Heart left ventricle (tissue), 16 donors: ENCODE measurements at places on chromosomes 3 and 15. TPM values are rescaled to one million over a fixed set of nuclear protein-coding genes. Genes with fewer than 3 reads are reported as not detected.

SYNPR gene
- not detected for total RNA-seq

CHRD gene
- total RNA-seq, result 6.8 TPM

ZNF385D gene
- total RNA-seq, result 1.4 TPM

TMOD2 gene
- total RNA-seq, result 5.7 TPM

CLSTN2 gene
- 3.9 TPM for total RNA-seq

PDZRN3 gene
- total RNA-seq, result 64.8 TPM

SV2B gene
- 1.5 TPM for total RNA-seq

TUBGCP5 gene
- total RNA-seq, result 13.0 TPM

GP9 gene
- total RNA-seq, result not detected

DNA sequence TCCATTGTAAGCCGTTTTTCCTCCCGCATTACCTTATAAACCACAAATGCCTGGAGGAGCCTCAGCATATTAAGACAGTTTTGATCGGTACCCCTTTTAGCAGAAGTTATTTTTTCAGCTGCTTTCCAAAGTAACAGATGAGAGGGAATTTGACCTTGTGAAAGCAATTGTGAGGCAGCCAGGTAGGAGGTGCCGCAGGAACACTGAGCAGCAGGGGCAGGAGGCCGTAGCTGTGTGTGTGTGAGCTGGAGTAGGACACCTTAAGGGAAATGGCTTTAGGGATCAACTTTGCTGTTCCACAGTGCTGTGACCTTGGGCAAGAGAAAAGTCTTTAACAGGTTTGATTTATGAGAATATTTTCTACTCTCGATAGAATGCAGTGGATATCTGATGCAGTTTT is 482.1 kb downstream of the IL5RA start:
- H3K36me3 ChIP-seq, result no peaks in the 10 kb centered on the region
- no peak overlapping the region for H3K4me3 ChIP-seq
- no peaks in the 10 kb centered on the region for H3K4me1 ChIP-seq
- no peaks in the 10 kb centered on the region for H3K27me3 ChIP-seq

DNA sequence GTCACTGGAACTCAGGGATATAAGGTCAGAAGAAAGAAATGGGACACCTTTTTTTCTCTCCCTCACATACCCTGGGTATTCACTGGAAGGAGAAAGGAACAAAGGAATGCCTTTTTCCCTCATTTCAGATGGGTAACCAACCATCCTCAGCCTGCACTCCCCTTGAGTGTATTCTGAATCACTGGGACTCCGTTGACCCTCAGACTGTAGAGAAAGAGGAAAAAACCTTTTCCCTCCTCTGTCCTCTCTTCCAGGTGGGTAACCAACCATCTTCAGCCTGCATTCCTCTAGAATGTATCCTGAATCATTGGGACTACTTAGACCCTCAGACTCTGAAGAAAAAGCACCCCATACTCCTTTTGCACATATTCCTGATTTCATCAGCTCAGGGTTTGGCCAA is 11.4 kb downstream of the PRR20G start:
- no peak overlapping the region for H3K27ac ChIP-seq
- no peak overlapping the region for H3K4me3 ChIP-seq
- H3K36me3 ChIP-seq, result no peaks in the 10 kb centered on the region
- DNase-seq, result no peak
- no peaks in the 10 kb centered on the region for H3K27me3 ChIP-seq
- no peaks in the 10 kb centered on the region for H3K4me1 ChIP-seq

DNA sequence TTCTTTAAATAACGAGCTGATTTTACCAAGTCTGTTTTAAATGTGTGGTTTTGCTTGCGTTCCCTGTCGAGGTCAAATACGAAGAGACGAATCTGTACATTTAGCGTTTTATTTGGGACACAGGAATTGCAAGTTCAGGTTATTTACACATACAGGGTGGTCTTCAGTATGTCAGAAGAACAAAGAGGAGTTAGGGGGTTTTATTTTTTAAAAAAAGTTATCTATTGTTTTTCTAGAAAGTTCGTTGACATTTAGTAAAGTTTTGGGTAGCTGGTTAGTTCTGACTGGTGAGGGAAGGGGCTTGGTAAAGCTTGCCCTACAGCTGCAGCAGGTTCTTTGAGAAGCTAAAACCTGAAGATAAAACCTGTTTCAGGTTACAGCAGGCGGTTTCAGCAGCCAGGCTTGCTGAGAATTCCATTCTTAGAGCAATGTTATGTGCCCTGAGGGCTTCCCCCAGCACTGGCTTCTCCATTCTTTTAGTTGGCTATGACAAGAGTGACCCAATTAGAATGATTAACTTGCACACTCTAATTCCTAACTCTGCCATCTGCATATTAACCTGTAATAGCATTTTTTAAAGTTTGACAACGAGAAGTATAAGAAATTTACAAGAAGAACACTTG is 815 bp upstream of the ZNF280D start:
- peaks cover 6% of the 10 kb centered on the region for H3K4me1 ChIP-seq
- DNase-seq, result no peak
- H3K27me3 ChIP-seq, result no peaks in the 10 kb centered on the region
- H3K4me3 ChIP-seq, result peak overlapping the region; percentile 78

DNA sequence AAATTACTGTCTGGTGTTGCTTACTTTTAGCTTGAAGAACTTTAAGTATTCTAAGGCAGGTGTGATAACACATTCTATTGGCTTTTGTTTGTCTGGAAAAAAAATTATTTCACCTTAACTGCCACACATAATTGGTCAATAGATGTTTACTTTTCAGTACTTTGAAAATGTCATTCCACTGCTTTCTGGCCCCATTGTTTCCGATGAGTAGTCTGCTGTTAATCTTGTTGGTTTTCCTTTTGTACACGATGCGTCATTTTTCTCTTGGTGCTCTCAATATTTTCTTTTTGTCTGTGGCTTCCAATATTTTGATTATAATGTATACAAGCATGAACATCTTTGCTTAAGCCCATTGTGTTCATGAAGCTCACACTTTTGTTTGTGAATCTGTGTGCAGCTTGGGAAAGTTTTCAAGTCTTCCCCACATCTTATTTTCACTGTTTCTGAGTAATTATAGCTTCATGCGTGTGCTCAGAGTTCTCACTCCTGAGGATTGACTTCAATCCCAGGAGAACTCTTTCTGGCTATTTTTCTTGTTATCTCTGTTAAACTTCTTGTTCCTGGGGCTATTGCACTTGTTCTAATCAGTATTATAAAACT is 664.7 kb downstream of the IGSF11 start:
- no peak overlapping the region for H3K4me3 ChIP-seq
- no peak for DNase-seq
- no peaks in the 10 kb centered on the region for H3K27me3 ChIP-seq
- H3K27ac ChIP-seq, result no peak overlapping the region
- H3K4me1 ChIP-seq, result no peaks in the 10 kb centered on the region
- no peaks in the 10 kb centered on the region for H3K36me3 ChIP-seq

- no peak overlapping the region for H3K27ac ChIP-seq
- no peak overlapping the region for H3K4me3 ChIP-seq
- H3K4me1 ChIP-seq, result no peaks in the 10 kb centered on the region
- H3K27me3 ChIP-seq, result no peaks in the 10 kb centered on the region
- DNase-seq, result no peak
- H3K36me3 ChIP-seq, result no peaks in the 10 kb centered on the region
Measured at GRCh38 chr3:56836276-56837163, 34.8 kb upstream of the ARHGEF3 start.

GRCh38 chr3:146350852-146351251 is 99.9 kb upstream of the PLSCR4 start:
- no peaks in the 10 kb centered on the region for H3K27me3 ChIP-seq
- H3K36me3 ChIP-seq, result no peaks in the 10 kb centered on the region
- no peak overlapping the region for H3K27ac ChIP-seq

DNA sequence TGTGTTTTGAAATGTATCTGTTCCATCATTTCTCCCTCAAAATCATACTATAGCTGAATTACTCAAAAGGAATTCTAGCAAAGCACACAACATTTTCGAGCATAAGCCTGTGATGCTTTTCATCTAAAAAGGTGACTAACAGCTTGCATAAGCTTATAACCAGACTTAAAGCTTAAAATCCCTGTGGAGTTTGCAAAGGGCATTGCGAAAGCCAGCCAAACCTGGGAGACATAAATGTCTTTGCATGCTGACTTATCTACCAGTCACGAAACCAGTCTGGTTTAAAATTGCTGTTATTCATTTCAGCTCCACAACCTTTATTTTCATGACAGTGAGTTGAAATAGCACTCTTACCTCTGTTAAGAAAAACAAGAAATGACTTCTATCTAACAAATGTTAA is 35.6 kb upstream of the LIPC start:
- no peak for DNase-seq
- H3K4me1 ChIP-seq, result no peaks in the 10 kb centered on the region
- no peaks in the 10 kb centered on the region for H3K36me3 ChIP-seq
- H3K27me3 ChIP-seq, result no peaks in the 10 kb centered on the region
- no peak overlapping the region for H3K27ac ChIP-seq

GRCh38 chr3:122415104-122415744 is 638 bp downstream of the WDR5B start:
- H3K27me3 ChIP-seq, result no peaks in the 10 kb centered on the region
- DNase-seq, result no peak
- H3K4me1 ChIP-seq, result peaks cover 27% of the 10 kb centered on the region
- H3K27ac ChIP-seq, result peak overlapping the region; percentile 87
- peak overlapping the region; percentile 76 for H3K4me3 ChIP-seq

GRCh38 chr3:133354721-133355120 is 45.1 kb upstream of the BFSP2 start:
- DNase-seq, result no peak
- H3K27ac ChIP-seq, result no peak overlapping the region
- H3K27me3 ChIP-seq, result no peaks in the 10 kb centered on the region
- H3K36me3 ChIP-seq, result no peaks in the 10 kb centered on the region
- no peaks in the 10 kb centered on the region for H3K4me1 ChIP-seq
- no peak overlapping the region for H3K4me3 ChIP-seq

DNA sequence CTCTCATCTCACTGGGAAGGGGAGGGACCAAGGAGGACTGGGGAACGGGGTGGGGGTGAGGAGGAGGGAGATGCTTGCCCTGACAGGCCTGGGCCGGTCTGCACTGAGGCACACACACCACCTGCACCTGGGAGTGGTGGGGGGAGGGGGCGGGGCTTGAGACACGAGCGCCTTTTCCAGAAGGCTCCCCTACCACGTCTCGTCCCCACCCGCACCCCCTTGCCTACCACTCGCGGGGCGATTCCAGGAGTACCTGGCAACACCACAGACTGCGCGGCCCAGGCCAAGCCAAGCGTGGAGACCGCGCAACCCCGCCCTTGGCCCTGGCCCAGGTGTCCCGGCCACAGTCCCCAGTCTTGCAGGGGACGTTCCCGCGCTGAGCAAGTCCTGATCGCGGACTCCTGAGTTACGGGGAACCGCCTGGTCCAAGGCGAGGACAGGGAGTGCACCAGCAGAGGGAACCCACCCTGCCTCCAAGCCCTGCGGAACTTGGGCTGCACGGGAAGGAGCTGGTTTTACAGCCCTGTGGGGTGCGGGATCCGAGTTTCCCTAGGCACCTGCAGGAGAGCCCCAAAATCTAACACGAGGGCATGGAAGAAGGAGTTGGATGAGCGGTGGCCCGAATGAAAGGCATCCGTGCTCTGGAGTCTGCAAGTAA is 68.1 kb upstream of the SH3GL3 start:
- DNase-seq, result no peak
- H3K27ac ChIP-seq, result no peak overlapping the region
- no peaks in the 10 kb centered on the region for H3K36me3 ChIP-seq
- peaks cover 70% of the 10 kb centered on the region for H3K27me3 ChIP-seq

GRCh38 chr3:13781417-13781816 is 98.5 kb downstream of the WNT7A start:
- no peak for DNase-seq
- peaks cover 22% of the 10 kb centered on the region for H3K27me3 ChIP-seq
- H3K4me3 ChIP-seq, result no peak overlapping the region
- H3K4me1 ChIP-seq, result no peaks in the 10 kb centered on the region

GRCh38 chr15:68371851-68372250 is 60.1 kb downstream of the ITGA11 start:
- H3K4me1 ChIP-seq, result peaks cover 38% of the 10 kb centered on the region
- H3K27me3 ChIP-seq, result no peaks in the 10 kb centered on the region
- H3K4me3 ChIP-seq, result no peak overlapping the region
- H3K27ac ChIP-seq, result no peak overlapping the region
- no peak for DNase-seq

DNA sequence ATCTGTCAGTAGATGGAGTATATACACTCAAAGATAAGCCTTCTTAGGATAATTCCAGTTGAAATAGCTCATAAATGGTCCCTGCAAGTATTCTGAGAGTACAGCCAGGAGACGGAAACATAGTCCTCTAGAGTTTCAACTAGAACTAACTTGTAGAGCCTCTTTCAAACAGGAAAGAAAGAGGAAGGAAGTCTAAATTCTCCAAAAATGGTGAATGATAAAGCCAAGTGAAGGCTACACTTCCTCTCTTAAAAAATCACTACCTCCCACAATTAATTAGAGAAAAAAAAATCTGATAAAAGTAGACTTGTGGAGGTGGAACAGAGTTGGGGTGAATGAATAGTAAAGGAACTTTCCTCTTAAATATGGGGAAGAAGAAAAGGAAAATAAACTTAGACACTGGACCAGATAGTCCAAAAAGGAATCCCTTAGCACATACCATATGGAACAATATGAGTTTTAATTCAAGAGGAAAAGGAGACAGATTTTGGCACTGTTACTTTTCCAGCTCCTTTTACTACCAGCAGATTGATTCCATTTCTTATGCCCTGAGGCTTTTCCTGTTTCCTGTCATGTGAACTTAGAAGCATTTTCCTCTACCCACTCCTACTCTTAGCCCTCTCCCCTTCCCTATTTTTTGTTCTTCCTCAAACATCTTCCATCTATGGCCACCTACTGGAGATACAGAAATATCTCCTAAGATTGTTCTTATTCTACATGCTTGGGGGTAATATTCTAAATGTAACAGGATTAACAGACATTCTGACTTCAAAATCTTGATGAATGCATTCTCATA is 207.6 kb downstream of the CHST2 start:
- DNase-seq, result no peak
- no peak overlapping the region for H3K4me3 ChIP-seq
- H3K27ac ChIP-seq, result no peak overlapping the region
- no peaks in the 10 kb centered on the region for H3K36me3 ChIP-seq
- no peaks in the 10 kb centered on the region for H3K27me3 ChIP-seq
- peaks cover 26% of the 10 kb centered on the region for H3K4me1 ChIP-seq

DNA sequence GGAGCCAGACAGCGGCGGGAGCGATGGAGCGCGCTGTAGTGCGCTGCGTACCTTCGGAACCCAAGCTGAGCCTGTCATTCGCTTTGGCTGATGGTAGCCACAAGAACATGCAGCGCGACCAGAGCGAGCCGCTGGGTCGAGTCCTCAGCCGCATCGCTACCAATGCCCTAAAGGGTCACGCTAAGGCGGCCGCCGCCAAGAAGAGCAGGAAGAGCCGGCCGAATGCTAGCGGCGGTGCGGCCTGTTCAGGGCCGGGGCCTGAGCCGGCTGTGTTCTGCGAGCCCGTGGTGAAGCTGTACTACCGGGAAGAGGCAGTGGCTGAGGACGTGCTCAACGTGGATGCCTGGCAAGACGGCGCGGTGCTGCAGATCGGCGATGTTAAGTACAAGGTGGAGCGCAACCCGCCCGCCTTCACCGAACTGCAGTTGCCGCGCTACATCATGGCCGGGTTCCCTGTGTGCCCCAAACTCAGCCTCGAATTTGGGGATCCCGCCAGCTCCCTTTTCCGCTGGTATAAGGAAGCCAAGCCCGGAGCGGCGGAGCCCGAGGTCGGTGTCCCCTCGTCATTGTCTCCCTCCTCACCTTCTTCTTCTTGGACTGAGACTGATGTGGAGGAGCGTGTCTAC is 498 bp downstream of the PDE12 start:
- peak overlapping the region; percentile 74 for H3K4me3 ChIP-seq
- peak overlapping the region; percentile 84 for H3K27ac ChIP-seq
- peaks cover 26% of the 10 kb centered on the region for H3K36me3 ChIP-seq
